Omental fat pad (tissue), 4 donors: ENCODE measurements at places on chromosomes 13 and 19.

- no peak for DNase-seq
Measured at GRCh38 chr13:102236341-102236740, 165.5 kb downstream of the FGF14 start.

GRCh38 chr13:83880275-83881139 is 1.8 kb downstream of the SLITRK1 start:
- DNase-seq: no peak

- DNase-seq: no peak
Measured at GRCh38 chr19:4967738-4968461, 1.0 kb upstream of the KDM4B start.

- DNase-seq: no peak
Measured at GRCh38 chr13:21446656-21447055, 12.4 kb downstream of the ZDHHC20 start.

DNA sequence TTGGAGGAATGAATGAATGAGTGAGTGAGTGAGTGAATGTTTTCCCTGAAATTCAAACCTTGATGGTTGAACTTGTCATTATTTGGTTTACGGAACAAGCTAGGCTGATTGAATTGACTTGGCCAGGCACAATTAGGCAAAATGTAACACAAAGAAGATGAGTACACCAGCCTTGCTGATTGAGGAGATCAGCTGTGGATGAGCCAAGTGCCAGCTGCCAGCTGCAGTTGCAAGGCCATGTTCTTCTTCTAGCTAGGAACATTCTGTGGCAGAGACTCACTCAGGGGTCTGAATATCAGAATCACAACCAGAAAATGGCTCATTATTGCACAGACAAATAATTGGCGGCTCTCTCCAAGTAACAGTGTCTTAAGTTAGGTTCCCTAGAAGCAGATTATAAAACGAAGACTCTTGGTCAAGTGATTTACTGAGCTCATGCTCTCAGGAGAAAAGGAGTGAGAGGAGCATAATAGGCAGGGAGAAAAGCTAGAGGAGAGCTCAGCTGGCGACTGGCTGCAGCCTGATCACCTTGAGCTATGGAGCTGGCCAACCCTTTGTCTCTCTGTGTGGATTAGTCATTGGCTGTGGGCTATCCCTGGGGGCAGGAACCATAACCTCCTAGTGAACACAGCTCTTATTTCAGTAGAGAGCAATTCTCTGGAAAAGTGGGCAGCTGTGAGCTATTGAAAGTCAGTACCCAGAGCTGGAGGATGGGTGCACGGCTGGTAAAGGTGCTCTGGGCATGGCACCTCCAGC is 225.3 kb upstream of the SERP2 start:
- DNase-seq: no peak

DNA sequence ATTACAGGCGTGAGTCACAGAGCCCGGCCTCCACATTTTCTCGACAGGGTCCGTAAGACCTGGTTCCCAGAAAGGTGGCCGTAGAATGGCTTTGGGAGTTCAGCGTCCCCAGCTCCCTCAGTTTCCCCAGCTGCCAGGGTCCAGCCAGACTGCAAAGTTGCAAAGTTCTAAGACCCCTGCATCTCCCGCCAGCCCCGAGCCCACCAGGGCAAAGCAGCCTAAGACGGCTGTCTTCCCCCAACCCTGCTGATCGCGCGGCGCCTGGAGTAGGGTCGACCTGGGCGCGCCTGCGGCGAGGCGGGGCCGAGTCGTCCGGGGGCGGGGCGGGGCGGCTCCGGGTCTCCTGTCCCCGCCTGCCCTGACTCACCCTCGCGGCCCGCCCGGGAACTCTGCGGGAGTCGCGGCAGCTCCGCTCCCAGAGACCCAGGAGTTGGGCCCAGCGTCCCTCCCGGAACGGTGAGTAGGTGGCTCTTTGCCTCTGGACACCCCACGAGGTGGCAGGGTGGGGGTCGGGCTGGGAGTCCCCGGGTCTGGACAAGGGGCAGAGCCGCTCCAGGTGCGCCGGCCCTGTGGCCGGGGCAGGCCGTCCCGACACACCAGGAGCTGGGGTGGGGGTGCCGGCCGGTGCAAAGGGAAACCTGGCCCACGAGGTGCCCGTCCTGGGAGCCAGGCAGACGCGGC is at the start of gene LRRC8E:
Gene LRRC8E, plus strand, starts transcription at position 366 of the 681 bp plus-strand sequence. CDS start 7,094 bp downstream, outside the sequence.
- DNase-seq: no peak

DNA sequence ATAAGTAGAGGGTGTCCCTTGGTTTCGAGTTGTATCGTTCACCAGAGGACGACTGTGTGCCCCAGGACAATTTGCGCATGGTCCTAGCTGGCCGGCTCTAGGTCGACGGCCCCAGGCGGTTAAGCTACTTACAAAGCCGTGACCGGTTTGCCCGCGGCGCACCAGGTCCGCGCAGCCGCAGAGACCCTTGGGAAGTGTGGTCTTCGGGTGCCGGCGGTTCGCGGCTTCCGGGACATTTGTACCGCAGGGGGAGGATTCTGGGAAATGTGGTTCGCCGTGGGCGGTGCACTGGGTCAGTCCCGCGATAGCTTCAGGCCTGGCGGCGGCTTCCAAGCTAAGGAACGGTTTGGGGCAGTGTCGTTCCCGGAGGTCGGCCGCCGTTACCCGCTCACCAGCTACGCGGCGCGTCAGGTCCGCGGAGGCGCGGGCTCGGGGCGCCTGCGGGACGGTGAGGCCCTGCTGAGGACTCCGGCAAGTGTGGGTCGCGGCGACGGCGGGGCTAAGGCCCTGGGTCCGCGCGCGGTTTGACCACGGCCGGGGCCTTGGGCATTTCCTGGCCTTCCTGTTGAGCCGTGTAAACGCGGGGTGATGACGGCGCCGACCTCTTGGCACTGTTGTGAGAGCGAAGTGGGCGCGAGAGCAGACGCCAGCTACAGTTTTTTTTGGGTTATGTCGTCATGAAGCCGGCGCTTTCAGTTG is at the start of gene ZNF302:
Gene ZNF302, plus strand, starts transcription at position 293 of the 699 bp plus-strand sequence. CDS start 1,127 bp downstream, outside the sequence.
- peak; percentile 83 for DNase-seq

DNA sequence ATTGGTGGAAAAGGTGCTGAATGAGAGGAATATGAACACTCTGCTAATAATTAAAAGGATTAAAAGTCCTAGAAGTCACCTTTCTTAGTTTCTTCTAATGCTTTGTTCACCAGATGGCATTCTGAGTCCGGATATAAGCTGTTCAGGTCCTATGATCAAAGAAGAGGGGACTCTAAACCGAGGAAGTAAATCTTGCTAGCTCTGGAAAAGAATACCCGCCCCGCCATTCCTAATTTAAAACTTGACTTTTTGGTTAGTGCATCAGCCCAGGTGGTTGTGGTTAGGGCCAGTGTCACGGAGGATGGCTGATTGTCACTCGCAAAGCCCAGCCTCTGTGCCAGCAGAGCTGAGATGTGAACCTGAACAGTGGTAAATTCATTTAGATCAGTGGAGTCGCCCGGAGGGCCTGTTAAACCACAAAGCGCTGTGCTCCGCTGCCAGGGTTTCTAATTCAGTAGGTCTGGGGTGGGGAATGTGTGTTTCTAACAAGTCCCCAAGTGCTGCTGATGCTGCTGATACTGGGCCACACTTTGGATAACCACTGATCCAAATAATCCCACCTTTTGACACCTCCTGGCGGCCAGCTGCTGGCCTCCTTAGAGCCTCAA is 425.4 kb downstream of the DCT start:
- DNase-seq: no peak

GRCh38 chr19:55599842-55600661 is at the start of gene ZNF524:
Gene ZNF524 (plus strand): TSS chr19:55600288. CDS start chr19:55602113, 1,825 bp downstream.
- peak; percentile 41 for DNase-seq

DNA sequence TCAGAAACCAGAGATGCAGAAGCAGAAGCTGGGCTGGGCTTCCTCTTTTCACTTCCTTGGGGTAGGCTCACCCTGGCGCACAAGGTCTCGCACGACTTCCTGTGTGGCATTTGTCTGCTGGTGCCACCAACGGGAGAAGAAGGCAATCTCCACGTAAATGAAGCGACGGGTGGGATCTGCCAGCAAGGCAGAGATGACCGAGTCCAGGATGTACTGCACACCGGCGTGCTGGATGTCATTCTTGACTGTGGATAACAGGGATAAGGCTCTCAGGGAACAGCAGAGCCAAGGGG is 1.3 kb downstream of the MAN2B1 start:
- no peak for DNase-seq

DNA sequence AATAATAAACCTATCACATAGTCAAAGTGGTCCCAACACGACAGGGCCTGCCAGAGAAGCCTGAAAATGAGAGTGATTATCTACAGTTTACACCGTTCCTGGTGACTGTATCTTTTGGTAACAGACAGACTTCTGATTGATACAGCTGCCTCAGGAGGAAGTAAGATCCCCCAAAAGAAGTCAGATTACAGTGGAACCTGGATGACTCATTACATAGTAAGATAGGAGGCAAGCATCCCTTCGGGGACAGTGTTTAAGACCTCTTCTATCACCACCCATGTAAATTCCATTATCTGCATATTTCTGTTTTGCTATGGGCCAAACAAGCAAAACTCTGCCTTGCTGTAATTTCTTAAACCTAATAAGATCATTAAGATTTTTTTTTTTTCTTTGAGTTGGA is 44.0 kb upstream of the FLT1 start:
- no peak for DNase-seq

DNA sequence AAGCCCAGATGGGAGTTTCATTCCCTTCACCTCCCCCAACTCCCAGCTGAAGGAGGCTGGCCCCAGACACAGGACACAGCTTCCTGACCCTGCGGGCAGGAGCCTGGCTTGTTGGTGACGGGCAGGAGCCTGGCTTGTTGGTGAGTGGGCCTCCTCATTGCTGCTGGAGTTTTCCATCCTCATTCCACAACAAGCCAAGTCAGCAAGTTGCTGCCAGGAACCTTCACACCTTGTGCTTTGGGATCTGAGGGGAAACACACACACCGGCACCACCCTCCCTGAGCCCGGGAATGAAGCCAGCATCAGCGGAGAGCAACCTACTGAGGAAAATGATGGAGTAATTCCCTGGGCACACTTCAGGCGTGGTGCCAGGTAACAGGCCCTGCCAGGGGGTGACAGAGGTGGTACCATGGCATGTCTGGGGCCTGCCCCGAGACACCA is 74.9 kb downstream of the ALOX5AP start:
- no peak for DNase-seq

DNA sequence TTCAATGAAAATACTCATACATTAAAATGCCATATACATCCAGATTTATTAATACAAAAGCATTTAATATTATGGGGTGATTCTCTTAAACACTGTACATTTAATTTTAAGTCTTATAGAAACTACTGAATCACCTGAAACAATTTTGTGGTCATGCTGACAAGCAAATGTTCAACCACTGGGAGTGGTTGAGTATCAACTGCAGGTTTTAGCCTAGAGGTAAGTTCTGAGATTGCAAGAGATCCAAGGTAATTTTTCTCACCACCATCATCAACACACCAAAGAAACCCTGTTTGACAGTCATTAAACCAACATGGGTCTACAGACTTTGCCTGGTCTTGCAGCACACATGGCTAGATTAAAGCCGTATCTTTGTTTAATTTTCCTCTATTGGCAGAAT is 196.3 kb downstream of the LHFPL6 start:
- DNase-seq: no peak

- DNase-seq: no peak
Measured at GRCh38 chr13:91112201-91112923, 235.1 kb upstream of the MIR17HG start.

DNA sequence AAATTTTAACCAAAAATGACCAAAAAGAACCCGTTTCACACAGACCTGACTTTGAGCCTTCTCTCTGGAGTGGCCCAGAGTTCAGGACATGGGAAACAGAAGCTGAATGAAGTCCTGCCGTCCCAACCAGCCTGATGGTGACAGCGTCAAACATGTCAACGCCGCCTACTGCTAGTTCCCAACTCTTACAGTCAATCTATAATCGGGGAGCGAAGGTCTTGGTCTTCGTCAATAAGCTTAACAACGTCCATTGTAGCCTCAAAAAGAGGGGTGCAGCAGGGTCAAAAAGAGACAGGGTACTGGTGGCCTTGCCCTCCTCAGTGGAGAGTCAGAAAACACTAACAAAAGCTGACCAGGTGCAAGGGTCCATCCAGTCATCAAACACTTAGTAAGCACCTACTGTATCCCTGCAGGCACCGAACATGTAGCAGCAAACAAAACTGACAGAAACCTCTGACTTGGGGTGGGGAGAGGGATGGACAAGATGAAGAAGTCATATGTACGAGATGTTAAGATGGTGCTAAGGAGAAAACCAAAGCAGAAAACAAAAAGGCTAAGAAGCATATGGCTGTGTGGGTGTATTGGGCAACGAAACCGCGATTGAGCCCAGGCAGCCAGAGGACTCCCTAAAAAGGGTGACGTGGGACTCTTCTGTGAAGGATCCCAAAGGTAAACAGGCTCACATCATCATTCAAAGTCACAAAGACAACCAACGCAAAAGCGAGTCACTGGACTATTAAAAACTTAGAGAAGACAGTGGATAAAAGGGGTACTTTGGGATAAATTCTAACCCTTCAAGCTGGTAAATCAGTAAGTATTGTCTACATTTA is 12.0 kb downstream of the MLLT1 start:
- DNase-seq: no peak

GRCh38 chr19:6076675-6077463 is 33.4 kb downstream of the RFX2 start:
- no peak for DNase-seq
